ENCODE measurements at places on chromosomes 3 and 15. TPM values are rescaled to one million over a fixed set of nuclear protein-coding genes. Genes with fewer than 3 reads are reported as not detected.
A peak's percentile ranks its signal among the peaks of the same experiment; 100 is the strongest.

ACP3 gene
- total RNA-seq = 1.3 TPM

OR5K4 gene
- total RNA-seq = not detected

CFAP100 gene
- total RNA-seq = not detected

PLA2G4F gene
- total RNA-seq = not detected

LRRC31 gene
- not detected for total RNA-seq

LAMB2 gene
- total RNA-seq = 299 TPM

IQCF5 gene
- total RNA-seq = not detected

P2RY13 gene
- total RNA-seq = 1.4 TPM

HYAL1 gene
- 10.6 TPM for total RNA-seq

SNRPA1 gene
- total RNA-seq = 33.6 TPM

HES1 gene
- 19.5 TPM for total RNA-seq

GOLGA6D gene
- not detected for total RNA-seq

CD200 gene
- total RNA-seq = 17.7 TPM

GRCh38 chr15:62391641-62392262 is 226.7 kb upstream of the C2CD4B start:
- peak; percentile 86 for DNase-seq

DNA sequence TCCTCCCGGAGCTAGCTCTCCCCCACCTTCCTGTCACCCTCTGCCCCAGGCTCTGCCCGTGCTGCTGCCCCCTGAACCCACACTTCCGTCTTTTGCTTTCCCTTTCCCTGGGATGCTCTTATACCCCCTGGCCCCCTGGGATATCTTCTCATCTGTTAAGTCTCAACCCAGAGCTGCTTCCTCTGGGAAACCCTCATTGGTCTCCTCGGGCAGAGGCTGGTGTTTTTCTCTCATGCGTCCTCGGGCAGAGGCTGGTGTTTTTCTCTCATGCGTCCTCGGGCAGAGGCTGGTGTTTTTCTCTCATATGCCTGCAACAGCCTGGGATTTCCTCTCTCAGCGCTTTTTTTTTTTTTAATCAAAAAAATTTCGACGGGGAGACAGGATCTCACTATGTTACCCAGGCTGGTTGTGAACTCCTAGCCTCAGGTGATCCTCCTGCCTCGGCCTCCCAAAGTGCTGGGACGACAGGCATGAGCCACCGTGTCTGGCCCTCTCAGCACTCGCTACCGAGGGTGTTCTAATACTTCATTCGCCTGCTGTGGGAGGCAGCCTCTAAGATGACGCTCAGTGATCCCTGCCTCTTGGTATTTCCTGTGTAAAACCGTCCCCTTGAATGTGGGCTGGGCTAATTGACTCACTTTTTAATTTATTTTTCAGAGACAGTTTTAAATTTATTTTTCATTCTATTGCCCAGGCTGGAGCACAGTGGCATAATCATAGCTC is 62.7 kb upstream of the TFRC start:
- no peak for DNase-seq

- DNase-seq = no peak
These were observed 15.5 kb downstream of the GREM1 start for GRCh38 chr15:32733281-32733680.

GRCh38 chr15:64355348-64355943 is 527 bp downstream of the CSNK1G1 start:
- no peak for DNase-seq

GRCh38 chr15:50113992-50114780 is 4.8 kb downstream of the ATP8B4 start:
- peak; percentile 86 for DNase-seq

DNA sequence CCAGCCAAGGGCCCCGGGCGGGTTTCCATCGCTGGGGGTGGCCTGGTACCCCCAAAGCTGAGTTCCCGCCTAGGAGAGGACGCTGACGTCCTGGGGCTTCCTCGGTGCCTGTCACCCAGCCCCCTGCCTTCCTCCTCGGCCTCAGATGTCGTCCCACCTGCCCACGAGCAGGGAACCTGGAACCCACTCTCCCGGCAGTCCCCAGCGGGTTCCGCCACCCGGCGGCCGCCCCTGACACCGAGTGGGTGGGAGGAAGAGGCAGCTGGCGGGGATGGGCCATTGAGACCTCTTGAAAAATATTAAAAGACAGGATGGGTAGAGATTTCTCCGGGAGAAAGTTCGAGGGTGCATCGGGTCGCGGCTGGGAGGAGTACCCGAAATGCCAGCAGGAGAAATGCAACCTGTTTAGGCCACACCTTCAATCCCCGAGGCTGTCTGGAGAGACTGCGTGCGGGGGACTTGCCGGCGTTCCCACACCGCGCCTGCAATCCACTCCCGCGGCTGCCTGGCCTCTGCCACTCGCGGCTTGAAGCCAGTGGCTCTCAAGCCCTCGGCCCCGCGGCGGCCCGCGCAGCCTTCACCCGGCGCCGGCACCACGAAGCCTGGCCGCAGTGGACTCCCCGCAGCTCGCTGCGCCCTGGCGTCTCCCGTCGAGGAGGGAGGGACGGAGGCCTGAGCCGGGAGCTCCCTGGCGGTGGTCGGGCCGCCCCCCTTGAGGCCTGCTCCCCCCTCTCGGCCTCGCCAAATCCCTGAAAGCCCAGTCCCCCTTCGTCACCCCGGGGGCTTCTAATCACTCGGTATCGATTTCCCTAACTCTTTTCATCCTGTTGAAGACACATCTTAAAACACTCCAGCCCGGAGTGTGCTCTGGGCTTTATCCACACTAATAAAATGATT is 8.6 kb upstream of the NR2F2 start:
- peak; percentile 87 for DNase-seq

- peak; percentile 62 for DNase-seq
These were observed 551 bp downstream of the PML start for GRCh38 chr15:73994912-73995622.

GRCh38 chr3:76500746-76501275 is 539.1 kb upstream of the ROBO2 start:
- DNase-seq = no peak

DNA sequence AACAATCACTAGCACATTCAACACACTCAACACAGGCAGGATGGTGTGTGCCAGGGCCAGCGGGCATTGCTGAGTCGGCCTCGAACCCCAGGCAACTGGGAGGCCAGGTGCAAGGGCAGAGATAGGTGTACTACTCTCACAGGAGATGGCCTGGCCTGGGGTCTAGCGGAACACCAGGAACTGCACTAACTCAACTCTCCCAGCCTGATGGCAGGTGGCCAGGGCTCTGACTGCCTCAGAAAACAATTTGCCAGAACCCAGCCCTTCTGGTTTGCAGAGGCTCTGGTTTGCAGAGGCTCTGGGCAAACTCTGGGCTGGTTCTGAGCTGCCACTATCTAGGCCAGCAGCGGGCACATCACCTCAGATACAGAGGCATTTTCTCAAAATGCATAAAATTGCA is 229.2 kb upstream of the CHRNA7 start:
- DNase-seq = no peak

GRCh38 chr3:169244119-169244864 is 419.2 kb downstream of the MECOM start:
- DNase-seq = no peak

DNA sequence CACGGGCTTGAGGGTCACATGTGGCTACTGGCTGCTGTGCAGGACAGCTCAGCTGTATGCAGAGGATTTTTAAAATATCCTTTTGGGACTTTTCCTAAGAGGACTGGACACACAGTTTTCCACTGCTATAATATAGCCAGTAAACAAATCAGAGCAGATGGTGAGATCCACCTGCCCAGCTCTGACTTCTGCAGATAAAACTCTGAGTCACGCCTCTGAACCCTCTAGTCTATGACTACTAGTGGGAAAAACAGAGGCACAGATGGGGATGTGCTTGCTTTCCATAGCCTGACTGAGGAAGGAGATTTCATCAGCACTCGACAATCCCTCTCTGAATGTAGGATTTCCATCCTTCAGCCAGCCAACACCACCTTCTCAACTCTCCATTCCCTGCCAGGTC is 45.1 kb downstream of the COLQ start:
- no peak for DNase-seq

- DNase-seq = no peak
These were observed 36.6 kb upstream of the SH3GL3 start for GRCh38 chr15:83410532-83410931.

DNA sequence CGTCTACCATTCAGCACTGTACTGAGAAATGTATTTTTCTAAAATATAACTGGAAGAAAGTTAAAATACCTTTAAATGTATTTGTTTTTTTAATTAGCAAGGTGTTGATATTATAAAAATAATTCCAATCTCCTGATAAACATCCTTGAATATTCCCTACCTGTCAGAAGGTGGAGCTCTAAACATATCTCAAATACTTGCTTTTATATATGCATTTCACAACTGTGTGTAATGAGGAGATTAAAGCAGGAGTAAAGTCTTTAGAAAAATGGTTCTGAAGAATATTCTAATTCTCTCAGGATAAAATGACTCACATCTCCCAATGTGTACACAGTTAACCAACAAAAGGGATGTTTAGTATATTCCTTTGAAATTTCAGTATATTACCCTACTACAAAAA is 422.7 kb downstream of the PLCL2 start:
- no peak for DNase-seq

GRCh38 chr15:74222240-74223119 is 13.6 kb upstream of the CCDC33 start:
- no peak for DNase-seq

- DNase-seq = no peak
These were observed 64.4 kb downstream of the UACA start for GRCh38 chr15:70698836-70699390.

GRCh38 chr3:99351122-99351521 is 287.3 kb upstream of the COL8A1 start:
- no peak for DNase-seq

All from posterior vena cava (tissue), 2 donors.